ENCODE measurements at places on chromosomes 5 and 9.

GRCh38 chr9:84271921-84272556, 68.5 kb downstream of the SLC28A3 start:
- DNase-seq, result no peak

- no peak for DNase-seq
Measured at GRCh38 chr5:125032286-125032685, 285.8 kb upstream of the ZNF608 start.

- DNase-seq, result no peak
Measured at GRCh38 chr5:176436656-176437055, 11.5 kb upstream of the FAF2 start.

DNA sequence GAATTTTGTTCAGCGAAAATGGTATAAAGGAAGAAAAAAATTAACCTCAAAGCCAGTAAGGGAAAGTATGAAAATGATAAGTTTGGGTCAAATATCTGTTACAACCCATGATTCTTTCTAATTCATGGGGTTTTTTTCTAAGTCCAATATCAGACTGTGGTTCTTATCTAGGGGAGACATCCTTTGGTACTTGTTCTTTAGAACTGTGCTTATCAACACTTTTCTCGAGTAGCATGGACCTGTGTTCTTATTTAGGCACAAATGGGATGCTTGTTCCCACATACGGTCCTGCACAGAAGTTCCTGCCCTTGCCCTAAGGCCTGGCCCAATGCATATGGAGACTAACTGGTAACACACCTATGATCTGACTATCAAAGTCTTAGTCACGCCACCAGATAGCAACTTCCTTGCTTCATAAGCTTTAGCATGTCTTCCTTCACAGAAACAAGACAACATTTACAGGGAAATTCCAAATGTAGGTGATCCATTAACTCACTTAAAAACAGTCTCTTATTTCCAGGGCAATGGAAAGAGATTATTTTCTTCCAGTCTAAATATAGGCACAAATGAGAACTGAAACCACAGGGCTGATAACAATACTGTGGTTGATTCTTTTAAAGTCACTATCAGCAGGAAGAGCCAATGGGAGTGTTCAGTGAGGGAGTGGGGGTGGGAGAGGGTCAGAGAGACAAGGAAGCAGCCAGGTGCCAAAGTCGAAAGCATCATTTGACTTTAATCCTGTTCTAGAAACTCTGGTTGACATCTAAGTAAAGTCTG, 268.8 kb upstream of the ANKRD55 start:
- no peak for DNase-seq

DNA sequence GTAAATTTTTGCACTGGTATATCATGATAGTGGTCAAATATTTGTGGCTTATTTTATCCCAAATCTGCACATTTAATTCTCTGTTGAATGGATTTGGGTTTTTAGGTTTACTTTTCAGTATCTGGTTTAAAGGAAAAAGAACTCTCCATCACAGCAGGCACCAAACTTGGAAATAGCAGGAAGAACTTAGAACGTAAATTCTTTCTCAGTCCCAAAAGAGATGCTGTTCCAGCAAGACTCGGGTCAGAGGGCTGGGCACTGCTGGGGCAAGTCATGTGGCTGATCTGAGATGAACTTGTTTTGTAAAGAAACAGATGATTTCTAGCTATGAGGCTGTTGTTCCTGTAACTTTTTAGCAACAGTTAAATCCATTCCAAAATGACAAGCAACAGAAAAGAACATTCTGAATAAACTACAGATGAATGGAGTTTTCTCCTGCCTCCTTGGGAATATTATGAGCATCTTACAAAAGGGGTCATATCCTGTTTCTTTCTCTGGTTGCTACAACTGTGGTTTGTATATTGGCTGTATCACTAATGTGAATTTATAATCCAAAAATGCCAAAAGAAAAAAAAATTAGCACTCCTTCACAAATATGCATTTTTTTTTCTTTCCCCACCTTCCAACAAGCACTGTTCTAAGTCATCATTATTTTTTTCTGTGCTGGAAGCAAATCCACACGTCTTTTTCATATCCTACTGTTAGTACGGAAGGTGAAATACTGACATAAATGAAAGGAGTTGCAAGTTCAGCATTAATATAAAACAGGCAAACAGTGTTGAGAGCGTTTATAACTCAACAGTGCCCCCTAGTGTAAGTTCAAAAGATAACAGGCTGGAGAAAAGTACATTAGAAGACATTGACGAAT, 31.1 kb downstream of the OR2K2 start:
- DNase-seq, result peak; percentile 39

GRCh38 chr9:113375057-113376023, 1.4 kb downstream of the HDHD3 start:
- DNase-seq, result no peak

GRCh38 chr5:136054142-136055019, 25.6 kb downstream of the TGFBI start:
- no peak for DNase-seq

DNA sequence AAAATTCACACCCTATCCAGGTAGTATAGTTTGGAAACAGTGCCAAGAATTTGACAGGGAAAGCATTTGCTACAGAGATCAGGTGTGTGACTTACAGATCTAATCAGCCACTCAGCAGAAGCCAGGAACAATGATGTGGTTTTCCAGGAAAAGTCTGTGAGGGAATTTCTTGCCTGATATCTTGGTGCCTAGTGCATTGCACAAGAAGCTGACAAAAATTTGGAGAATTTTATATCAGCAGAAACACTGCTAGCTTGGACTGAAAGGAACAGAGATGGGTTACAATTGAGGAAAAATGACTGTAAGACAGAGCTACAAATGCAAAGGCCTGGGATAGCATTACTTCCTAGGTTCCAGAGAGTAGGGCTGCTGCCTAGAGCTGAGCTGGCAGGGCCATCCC, 658.1 kb upstream of the CHD1 start:
- no peak for DNase-seq

DNA sequence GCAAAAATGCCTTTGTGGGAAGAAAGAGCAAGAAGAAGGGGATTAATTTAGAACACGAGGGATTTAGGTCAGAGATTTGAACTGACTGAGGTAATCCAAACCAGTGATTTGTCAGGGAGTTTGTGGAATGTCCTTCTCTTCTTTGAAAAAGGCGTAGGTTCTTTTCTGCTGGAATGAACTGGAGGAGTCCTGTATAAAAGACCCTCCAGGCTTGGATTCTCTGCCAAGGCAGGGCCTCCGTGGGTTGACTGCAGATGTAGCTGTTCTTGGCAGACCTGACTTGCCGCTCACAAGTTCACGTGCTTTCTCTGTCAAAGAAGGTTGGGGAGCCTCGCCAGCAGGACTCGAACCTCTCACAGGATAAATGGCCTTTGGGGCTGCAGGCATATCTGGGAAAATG, 62.8 kb upstream of the STC2 start:
- DNase-seq, result no peak

DNA sequence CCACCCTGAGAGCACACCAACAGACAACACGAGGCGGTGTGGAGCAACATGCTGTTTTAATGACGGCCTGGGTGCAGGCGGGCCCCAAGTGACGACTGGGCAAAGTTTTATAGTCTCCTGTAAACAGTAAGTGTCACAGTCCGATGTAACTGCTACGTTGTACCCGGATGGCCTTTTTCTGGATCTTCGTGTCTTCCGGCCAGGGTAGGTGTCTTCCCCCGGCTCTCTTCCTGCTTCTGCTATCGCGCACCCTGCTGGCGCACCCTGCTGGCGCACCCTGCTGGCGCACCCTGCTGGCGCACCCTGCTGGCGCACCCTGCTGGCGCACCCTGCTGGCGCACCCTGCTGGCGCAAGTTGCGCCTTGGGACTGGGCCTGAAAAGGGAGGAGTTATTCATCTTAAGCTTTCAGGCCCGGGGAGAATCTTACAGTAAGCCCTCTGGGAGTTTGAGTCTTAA, 143.0 kb upstream of the TARS1 start:
- DNase-seq, result no peak

- no peak for DNase-seq
Measured at GRCh38 chr5:143214458-143214857, 189.0 kb downstream of the NR3C1 start.

DNA sequence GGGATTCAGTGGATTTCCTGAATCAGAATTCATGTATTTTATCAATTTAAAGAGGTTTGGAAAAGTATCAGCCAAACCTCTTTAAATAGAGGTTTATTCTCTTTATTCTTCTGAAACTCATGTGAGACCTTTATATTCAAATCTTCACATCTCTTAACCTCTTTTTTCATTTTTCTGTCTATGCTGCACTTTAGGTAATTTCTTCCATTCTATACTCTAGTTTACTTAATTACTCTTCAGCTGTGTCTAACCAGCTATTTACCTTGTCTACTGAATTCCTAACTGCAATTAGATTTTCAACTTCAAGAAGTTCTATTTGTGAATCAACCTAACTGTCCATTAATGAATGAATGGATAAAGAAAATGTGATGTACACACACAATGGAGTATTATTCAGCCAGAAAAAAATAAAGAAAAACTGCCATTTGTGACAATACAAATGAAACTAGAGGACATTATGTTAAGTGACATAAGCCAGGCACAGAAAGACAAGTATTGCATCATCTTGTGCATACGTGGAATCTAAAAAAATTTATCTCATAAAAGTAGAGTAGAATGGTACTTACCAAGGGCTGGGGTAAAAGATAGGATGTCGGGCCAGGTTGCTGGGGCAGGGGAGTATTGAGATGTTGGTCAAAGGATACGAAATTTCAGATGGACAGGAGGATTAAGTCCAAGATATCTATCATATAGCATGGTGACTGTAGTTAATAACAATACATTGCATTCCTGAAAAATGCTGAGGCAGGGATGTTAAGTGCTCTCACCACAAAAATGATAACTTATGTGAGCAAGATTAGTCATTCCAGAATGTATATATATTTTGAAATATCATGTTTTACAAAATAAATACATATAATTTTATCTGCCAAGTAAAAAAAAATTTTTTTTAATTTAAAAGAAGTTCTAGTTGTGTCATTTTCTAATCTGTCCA, 129.5 kb upstream of the LRRTM2 start:
- no peak for DNase-seq

DNA sequence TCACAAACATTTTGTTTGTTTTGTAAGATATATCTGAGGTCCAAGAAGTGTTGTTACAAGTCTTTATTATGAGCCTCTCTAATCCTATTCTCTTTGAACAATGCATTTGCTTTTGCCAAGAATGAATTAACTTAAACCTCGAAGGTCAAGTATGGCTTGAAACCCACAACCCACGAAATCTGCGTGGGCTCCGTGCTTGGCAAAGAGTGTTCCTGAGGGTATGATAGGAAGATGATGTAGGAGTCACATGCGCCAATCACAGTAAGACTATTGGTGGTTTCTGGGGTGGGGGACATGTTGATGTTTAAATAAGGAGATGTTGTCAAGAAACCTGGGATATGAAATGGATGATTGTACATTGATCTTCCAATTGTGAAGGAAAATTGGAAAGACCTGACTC, 330.8 kb upstream of the RFX3 start:
- no peak for DNase-seq

Measured in D341Med (cell line).